ENCODE measurements at places on chromosomes 12 and 14.
A peak's percentile ranks its signal among the peaks of the same experiment; 100 is the strongest.

DNA sequence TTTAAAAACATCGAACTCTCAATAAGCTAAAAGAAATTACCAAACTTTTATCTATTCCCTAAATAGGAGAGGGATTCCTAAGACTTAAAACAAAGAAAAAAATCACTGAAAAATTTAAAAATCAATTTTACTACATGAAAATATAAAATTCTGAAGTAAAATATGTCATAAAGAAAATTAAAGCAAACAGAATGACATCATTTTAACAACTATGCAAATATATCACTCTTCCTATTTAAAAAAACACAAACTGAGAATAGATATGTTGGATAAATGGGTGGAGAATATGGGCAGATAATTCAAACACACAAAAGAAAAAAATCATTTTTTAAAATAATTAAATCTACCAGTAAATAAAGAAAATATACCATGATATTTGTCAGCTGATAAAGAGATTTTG, 510.0 kb downstream of the BCL11B start:
- DNase-seq = no peak

DNA sequence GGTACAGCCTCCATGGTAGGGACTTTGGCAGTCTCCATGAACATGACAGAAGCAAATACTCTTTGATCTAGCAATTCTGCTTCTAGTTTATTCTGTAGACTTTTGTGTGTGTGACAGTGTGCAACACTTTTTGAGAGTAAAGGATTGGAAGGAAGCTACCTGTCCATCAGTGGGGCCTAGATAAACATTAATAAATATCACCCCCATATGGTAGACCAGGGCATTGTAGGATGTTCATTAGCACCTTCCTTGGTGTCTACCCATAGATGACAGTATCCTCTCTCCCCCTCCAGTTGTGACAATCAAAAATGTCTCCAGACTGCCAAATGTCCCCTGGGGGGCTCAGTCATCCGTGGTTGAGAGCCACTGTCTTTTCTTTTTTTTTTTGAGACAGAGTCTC, 10.8 kb downstream of the SNRNP35 start:
- DNase-seq = no peak

- DNase-seq = no peak
Observed at GRCh38 chr12:52235822-52236361, 2.8 kb downstream of the KRT7 start.

- DNase-seq = no peak
Observed at GRCh38 chr14:21414137-21414631, 30.4 kb upstream of the SUPT16H start.

DNA sequence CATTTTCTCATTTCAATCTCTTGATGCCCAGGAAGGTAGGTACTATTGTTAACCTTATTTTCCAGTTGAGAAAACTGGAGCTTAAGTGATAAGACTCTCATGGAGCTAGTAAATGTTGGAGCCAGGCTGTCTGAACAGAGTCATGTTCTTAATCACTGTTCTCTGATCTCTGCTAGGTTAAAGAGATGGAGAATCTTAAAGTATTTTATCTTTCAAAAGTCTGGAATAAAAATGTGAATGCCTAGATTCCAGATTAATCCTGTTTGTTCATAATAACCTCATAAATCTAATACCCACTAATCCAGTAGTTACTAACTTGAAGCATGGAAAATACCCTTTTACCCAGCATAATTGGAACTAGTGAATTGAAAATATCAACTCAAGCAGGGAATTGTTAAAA, 341.0 kb upstream of the RGS6 start:
- no peak for DNase-seq

DNA sequence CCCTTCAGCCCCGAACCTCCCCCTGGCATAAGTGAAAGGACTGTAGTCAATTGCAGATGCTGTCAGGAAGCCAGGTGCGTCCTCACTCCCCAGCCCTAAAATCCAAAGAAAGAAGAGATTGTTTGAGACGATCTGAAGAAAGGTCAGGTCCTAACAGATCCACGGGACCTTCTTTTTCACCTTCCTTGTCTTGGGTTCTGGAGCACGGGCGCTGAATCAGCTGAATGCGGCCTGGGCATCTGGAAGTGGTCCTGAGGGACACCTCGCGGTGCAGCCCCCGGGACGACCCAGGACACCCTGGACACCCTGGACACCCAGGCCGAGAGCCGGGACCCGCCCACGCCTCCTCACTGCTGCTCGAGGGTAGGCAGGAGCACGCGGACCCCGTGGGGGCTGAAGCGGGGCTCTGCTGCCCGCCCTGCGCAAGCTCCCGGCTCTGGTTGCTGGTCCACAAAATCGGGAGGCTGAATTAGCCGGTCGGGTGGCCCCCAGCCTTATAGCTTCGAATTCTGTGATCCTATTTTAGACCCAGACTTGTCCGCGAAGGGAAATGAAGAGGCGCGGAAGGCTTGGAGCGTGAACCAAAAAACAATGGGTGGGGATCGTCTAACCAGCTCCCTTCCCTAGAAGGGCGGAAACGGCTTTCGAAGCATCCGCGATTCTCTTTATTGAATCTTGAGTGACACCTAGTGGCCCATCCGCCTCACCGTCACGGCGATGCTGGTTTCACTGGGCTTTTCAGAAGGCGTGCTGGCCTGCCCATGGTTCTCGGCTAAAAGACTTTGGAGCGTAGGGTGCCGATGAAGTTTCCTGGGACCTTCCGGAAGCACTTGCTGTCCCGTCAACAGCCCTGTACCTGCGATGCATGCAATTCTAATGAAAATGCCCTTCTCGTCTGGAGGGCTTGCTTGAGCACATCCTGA, 46.4 kb upstream of the PLXNC1 start:
- peak; percentile 55 for DNase-seq

DNA sequence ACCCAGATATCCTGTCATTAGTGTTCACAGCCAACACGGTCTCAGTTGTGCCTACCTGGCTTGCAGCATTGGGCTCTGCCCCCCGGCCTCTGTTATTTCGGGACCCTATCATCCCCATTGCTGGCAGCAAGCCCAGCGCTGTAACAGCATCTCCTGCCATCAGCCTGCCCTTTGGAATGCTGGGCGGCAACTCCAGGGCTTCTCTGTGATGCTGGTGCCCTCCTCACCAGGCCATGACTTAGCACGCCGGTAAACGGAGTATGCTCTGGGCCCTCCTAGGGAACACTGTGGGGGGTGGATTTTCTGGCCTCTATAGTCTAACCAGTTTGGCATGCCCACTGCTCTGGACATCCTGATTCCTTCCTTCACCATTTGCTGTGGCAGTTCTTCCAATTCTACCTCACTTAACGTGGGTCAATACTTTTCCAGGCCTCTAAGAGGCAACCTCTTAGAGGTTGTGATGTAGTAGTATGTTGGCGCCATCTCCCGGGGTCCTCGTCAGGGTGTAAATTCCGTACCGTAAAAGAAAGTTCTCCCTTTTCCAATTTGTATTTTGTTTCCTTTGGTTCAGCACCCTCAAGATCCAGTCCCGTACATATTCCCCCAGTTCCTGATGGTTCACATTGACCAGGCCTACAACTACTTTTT, 80.0 kb downstream of the SINHCAF start:
- no peak for DNase-seq

- DNase-seq = no peak
Observed at GRCh38 chr12:25404955-25405354, 148.1 kb downstream of the LMNTD1 start.
